ENCODE measurements at places on chromosomes 3 and 15.

- DNase-seq = no peak
These were observed 404.1 kb downstream of the EPHB1 start for GRCh38 chr3:135199137-135199536.

DNA sequence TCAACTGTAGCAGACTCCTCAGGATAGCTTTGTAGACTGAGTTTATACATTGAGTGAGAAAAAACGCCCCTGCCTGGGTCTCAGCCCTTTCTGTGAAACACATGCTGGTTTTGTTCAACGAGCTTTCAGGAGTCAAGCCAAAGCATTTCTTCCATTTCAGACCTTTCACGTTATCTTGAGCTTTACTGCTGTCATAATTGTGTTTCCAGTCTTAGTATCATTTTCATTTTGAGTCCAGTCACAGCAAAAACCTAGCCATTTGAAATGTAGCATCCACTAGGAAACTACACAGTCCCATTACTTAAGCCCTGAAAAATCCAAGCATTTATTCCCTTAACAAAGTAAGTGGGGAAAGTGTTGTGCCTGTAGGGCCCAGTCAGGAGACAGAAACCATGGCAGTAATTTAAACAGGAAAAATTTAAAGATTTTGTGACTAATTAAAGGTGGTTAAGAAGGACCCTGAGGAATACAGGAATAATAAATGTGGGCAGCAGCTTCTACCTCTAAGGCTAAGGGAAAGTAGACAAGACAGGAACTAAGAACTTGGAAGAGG lies 110.1 kb upstream of the ABHD17C start:
- no peak for DNase-seq

DNA sequence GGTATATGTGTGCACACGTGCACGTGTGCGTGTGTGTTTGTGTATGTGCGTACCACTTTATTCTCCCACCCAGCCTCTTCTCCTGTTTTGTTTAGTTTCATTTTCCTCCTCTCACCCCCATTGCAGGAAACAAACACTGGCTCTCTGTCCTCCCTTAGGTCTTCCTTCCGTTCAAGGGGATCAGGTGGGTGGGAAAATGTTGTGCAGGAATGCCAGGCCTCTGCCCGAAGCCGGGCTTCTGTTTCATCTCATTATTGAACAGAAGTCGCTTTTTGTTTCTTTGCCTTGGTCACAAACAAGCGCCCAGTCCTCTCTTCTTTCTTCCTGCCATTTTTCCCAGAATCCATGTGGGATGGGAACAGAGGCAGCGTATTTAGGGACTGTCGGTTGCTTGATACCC lies 69.6 kb downstream of the IGF1R start:
- DNase-seq = no peak

- DNase-seq = no peak
These were observed 30.1 kb upstream of the ZNF502 start for GRCh38 chr3:44682182-44682896.

- DNase-seq = no peak
These were observed 31.7 kb downstream of the GOLGA6A start for GRCh38 chr15:74050556-74051234.

GRCh38 chr15:34904527-34904926 lies 65.0 kb downstream of the AQR start:
- DNase-seq = no peak

GRCh38 chr3:127492426-127492825 lies 98.1 kb downstream of the TPRA1 start:
- no peak for DNase-seq

- no peak for DNase-seq
These were observed 830 bp upstream of the RNF13 start for GRCh38 chr3:149812165-149812605.

DNA sequence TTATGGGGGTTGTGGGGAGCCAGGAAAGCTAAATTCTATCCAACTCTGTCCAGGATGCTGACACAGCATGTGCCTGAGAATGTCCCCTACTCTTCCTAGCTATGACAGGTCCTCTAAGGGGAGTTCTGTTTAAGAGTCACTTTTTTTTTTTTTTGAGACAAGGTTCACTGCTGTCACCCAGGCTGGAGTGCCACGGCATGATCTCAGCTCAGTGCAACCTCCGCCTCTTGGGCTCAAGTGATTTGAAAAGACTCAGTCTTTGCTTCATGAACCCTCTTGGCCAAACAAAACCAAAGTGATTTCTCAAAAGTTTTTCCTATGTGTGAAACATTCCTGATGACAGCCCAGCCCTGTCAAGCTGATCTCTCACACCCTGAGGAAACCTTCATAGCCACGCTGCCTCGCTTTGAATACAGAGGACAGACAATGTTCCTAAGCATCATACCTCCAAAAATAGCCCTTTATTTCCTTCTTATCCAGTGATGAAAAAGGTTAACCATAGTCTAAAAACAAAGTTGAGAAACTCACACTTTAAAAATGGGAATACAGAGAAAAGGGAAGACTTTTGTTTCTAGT lies 105.5 kb upstream of the PROK2 start:
- no peak for DNase-seq
